ENCODE measurements at places on chromosomes 2 and 18.

DNA sequence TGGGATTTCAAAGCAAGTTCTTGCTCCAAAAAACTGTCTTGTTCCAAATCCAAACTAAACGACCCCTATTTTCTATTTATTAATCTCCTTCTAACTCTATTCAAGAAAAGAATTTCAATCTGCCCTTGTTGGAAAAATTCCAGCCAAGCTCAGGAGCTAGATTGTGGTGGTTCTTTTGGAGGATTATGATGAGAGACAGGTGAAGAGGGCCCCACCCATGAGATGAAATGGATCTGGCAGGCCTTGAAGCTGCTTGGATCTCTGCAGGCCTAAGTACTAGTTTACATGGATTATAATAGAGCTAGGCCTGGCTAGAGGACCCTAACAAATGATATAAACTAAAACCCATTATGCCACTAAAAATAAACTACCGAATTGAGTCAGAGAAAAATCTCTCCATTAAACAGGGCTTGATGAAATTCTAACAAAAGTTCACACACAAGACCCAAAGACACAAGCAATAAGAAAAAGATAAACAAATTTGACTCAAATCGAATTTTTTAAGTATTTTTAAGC lies 101.6 kb downstream of the GFPT1 start:
- DNase-seq = no peak

DNA sequence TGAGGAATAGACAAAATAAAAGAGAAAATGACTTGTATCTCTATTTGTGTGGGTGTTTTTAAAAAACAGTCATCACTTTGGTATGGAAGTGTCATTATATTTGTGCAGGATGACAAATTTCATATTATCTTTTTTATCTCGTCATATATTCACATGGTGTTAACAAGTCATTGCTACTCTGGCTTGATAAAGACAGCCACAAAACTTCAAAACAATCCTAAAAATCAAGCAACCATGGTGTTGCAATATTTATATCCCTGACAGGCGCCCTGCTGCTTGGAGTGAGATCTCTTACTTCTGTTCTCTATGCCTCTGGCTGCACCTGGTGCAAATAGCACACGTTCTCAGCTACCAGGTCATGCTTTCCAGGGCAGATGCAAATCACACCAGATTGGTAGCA lies 278.0 kb upstream of the EPHA4 start:
- DNase-seq = no peak

- no peak for DNase-seq
Observed at GRCh38 chr2:134197445-134197844, 56.4 kb upstream of the MGAT5 start.

GRCh38 chr18:2717407-2717806 lies 61.9 kb downstream of the SMCHD1 start:
- DNase-seq = no peak

DNA sequence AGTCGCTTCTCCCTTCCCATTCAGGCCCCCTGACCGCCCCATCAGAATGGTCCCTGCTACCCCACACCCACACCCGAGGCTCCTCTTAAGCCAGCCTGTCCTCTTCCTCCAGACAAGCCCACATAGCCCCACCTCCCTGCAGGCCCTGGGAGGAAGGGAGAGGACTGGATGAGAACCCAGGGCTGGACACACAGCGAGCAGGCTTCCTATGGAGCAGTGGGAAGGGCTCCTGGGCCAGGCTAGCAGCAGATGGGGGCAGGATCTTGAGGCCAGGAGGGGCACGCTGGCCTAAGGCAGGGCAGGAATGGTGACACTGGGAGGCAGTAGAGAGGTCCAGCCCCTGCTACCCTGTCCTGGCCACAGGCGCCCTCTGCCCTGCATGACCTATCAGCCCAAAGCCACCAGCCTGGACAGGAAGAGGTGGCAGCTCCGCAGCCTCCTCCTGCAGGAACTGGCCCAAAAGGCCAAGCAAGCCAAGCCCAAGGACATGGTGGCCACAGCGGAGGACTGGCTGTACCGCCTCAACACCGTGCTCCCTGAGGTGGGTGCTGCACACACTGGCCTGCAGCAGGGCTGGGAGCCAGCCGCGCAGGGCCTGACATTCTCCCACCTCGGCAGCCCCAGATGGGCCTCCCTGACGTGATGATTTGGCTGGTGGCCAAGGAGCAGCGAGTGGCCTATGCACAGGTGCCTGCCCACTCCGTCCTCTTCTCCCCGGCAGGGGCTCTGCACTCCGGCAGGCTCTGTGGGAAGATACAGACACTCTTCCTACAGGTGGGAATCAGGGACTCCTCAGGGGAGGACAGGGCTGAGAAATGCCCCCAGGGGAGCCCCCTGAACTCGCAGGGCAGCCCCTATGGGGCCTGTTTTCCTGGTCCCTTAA lies 43.3 kb downstream of the FER1L5 start:
- no peak for DNase-seq

- DNase-seq = no peak
Observed at GRCh38 chr2:148006249-148007007, 14.1 kb downstream of the ORC4 start.

DNA sequence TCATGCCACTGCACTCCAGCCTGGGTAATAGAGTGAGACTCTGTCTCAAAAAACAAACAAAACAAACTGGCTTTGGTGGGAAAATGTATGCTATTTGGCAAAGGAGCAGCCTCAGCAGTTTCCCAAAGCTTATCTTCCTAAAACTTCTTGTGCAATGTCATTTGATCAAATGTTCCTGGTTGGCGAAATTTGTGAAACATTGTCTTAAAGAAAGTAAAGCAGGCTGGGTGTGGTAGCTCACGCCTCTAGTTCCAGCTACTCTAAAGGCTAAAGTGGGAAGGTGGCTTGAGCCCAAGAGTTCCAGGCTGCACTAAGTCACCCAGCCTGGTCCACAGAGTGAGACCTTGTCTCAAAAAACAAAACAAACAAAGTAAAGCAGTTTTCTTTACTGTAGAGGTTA lies 17.3 kb upstream of the TAF4B start:
- DNase-seq = no peak

- no peak for DNase-seq
Observed at GRCh38 chr2:145288650-145289496, 769.0 kb upstream of the ZEB2 start.

GRCh38 chr2:28927878-28928277 lies 33.4 kb downstream of the WDR43 start:
- no peak for DNase-seq

- no peak for DNase-seq
Observed at GRCh38 chr2:26576565-26577441, 64.4 kb downstream of the CIB4 start.

DNA sequence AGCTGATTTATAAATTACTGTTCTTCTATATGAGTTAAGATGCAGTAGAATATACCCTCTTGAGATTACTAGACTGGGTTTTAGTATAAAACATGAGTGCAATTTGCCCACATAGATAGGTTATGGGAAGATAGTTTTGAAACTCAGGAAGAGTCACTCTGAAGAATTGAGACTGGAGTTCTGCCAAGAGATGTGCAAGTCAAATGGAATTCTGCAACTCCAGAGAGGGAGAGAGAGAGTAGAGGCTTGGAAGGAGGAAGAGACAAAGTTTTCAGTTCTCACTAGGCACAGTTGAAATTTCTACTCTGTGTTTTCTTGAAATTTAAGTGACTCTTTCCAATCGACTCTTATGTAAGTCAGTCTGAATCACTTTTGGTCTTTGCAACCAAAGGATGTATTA lies 878.8 kb downstream of the TSN start:
- peak; percentile 94 for DNase-seq

- DNase-seq = no peak
Observed at GRCh38 chr18:1544016-1544415, 639.3 kb downstream of the ADCYAP1 start.

GRCh38 chr2:198098918-198099317 lies 294.5 kb downstream of the PLCL1 start:
- DNase-seq = no peak

DNA sequence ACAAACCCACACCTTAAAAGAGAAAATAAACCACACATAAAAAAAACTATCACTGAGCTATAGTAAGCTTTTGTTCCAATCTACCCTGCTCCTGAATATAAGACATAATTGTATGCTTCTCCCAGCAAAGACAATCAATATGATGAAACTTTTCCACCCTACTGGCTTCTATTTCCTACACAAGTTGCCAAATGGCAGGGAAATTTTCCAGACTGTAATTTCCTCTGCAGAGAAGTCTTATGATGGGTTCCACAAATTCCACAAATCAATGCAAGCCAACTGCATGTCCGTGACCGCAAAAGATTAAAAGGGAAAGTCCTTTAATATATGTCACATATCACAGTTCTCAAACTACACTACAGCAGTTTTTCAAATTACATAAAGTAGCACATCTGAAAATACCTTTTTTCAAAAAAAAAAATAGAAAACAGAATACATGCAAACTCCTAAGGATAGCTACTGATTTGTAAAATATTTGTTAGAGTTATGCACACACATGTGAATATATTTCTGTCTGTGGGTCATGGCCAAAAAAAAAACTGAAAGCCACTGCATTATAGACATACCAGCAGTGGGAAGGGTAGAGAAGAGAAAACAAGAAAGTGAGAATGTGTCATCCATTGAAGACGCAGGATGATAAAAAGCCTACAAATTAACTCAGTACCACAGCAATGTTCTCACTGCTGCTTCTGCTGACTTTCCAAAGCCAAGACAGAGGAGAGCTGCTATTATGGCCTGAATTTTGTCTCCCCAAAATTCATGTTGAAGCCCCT lies 61.4 kb downstream of the RPL31 start:
- DNase-seq = no peak

- DNase-seq = no peak
Observed at GRCh38 chr2:30492619-30493018, 45.6 kb downstream of the LCLAT1 start.

DNA sequence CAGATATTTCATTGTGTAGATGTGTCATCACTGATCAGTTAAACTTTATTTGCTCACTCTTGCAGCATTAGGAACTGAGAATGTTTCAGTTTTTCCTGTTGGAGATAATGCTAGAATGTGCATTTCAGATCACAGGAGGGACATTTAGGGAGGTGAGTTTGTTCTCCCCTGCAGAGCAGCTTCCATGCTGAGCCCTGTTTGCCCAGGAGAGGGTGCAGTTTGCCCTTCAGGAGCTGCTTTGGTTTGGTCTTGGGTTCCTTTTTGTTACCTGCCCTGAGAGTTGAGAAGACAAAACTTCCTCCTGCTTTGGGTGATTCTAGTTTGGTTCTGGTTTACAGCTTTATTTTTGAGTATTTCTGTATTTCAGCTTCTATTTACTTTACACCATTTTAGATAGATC lies 49.9 kb downstream of the DGKD start:
- DNase-seq = no peak

DNA sequence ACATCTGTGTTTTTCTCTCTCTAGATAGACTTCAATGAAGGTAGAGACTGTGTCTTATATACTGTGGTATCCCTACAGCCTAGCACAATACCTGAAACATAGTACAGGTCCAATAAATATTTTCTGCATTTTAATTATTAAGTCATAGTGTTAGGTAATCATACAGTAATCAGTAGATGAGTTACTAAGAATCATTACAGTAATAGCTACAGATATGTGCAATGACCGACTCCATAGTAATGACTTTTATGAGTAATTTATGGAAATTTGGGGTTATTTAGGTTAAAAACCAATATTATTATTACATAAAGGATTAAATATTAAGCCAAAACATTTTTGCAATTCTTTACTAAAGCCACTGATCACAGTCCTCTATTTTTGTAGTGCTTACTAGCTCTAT lies 21.6 kb downstream of the COL5A2 start:
- DNase-seq = no peak

DNA sequence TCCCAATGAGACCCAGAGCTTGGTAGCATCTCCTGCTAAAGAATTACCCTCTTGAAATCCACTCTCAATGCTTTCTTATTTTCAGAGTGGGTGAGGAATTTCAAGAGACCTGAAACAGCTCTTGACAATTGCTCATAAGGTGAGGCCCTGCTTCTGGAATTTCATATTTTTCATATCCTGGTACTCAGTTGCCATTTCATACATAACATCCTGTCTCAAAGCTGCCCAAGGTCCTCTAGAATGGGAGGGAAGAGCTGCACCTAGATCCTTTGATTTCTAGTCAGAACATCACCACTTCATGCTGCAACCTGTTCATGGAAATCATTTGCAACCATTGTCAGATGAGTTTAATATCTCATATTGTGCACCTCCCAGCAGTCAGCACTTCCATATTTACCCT lies 404.8 kb upstream of the GALNT5 start:
- no peak for DNase-seq

- peak; percentile 39 for DNase-seq
Observed at GRCh38 chr2:7685342-7686015, 768.3 kb downstream of the RNF144A start.

GRCh38 chr2:75317802-75318201 lies 118.5 kb upstream of the TACR1 start:
- no peak for DNase-seq

- no peak for DNase-seq
Observed at GRCh38 chr2:60148716-60149115, 404.7 kb downstream of the BCL11A start.

DNA sequence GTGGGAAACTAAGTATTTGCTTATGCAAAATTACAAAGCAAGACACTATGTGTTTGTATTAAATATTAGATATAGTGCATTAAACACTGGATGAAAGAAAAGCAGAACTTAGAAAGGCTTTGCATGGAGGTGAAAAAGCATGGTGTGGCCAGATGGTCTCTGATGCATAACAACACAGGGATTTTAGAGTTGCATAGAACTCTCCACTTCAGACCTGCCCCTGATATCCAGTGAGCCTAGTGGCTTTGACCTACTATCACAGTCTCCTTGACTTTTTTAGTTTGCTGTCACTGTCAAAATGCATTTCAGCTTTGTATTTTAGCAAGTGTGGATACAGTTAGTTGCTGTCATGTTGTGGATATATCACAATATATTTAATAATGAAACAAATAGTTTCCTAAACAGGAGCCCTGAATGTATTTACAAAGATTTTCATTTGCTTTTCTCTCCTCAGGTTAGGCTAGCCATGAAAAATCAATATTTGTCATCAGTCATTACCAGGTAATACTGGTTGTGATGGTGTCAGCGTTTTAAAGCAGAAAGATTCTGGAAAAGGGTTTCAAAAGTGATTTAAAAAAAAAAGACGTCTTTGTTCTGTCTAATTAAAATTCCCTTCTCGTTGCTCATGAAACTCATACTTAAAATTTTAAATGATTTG lies 5.2 kb downstream of the CSRNP3 start:
- DNase-seq = no peak

DNA sequence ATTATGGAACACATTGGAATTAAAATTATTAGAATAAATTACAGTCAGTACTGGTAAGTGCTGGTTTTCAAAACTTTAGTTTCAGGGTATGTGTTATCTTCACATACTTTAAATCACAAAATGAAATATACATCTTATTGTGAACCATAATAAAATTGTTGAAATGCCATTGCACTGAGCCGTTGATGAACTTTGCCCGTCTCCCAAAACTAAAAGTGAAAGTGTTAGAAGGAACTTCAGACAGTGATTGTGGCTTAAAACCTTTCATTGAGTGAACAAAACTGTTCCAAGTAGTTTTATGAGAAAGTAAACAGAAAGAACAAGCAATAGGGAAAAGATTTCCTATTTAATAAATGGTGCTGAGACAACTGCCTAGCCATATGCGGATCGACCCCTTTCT lies 811.6 kb downstream of the PLCL1 start:
- DNase-seq = no peak
